DMS79 treated with DMSO at 0.1 percent for 48 hours (cell line): ENCODE measurements at places on chromosomes 7 and 10.

GRCh38 chr7:113561446-113561845 is 357.4 kb downstream of the PPP1R3A start:
- no peak for DNase-seq

- DNase-seq = peak; percentile 63
These were observed 18.2 kb downstream of the SLC29A3 start for GRCh38 chr10:71337219-71337701.

- DNase-seq = peak; percentile 82
These were observed 13.4 kb downstream of the BRI3 start for GRCh38 chr7:98294798-98295382.

GRCh38 chr10:108064746-108065260 is 900.3 kb upstream of the SORCS1 start:
- no peak for DNase-seq

GRCh38 chr7:134431815-134432214 is 27.1 kb downstream of the AKR1B1 start:
- no peak for DNase-seq

DNA sequence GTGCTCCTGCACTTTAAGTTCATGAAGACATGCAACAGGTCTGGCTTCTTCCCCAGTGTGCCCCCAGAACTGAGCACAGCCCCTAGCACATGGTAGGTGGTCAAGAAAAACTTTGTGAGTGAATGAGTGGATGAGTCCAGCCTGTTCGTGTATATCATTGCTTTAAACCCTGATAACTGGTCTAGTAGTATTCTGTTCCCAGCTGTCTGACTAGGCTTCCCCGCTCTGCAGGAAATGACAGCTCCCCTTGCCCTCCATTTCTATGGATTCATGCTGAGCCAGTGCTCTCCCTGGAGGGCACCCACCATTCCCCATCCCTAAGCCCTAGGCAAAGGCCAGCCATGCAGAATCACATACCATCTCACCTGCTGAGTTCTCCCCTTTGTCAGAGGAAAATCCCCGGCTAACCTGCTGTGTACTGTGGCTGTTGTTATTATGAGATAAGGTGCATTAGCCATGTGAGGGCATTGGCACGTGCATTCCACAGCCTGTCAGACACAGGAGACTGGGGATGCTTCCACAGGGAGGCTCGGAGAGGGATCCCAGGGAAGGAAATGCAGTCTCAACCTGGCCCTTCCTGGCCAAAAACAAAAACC is 698.9 kb downstream of the GRID1 start:
- no peak for DNase-seq

GRCh38 chr10:128907155-128907941 is 559.7 kb upstream of the MGMT start:
- no peak for DNase-seq

DNA sequence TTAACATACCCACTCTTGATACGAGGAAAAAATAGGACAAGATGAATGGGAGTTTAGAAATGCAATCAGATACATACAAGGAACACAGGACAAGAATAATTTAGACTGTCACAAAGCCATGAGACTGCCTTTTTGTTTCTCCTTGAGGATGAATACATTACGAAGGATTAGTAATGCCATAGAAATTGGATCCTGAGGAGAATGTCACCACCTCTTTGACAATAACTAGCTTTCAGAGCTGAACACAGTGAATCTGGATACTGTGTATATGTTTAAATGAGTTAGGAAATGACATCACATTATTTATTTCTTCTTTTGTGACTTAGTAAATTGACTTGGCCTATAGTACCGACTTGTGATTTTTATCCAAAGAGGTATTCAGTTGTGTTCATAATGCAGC is 596.3 kb upstream of the CNTNAP2 start:
- DNase-seq = no peak

- no peak for DNase-seq
These were observed 41.5 kb upstream of the SLC39A12 start for GRCh38 chr10:17910125-17910789.

DNA sequence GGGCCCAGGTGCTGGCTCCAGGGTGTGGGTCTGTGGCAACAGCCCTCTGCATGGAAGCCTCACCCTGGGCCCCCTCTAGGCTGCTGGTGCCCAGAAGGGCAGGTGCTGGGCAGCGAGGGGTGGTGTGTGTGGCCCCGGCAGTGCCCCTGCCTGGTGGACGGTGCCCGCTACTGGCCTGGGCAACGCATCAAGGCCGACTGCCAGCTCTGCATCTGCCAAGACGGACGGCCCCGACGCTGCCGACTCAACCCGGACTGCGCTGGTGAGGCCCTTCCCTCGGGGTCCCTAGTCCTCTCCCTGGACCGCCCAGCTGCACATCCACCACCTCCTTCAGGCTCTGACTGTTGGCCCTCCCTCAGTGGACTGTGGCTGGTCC is 18.8 kb upstream of the ZNF467 start:
- DNase-seq = no peak
